Endothelial cell of umbilical vein (primary cell): ENCODE measurements at places on chromosomes 6 and 20.
A peak's percentile ranks its signal among the peaks of the same experiment; 100 is the strongest.

GRCh38 chr6:108549741-108550140 is 11.0 kb upstream of the FOXO3 start:
- DNase-seq, result no peak

DNA sequence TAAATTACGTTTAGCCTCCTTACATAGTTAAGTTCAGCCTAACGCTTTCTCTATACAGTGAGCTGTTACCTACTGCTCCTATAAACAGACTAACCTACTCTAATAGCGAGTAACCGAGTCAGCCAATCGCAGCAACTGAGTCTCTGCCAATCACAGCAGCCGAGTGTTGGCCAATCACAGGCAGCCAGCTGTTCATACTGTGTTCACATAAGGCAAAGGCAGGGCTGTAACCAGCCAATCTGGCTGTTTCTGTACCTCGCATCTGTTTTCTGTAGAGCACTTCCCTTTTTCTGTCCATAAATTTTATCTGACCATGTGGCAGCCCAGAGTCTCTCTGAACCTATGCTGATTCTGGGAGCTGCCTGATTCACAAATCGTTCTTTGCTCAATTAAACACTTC is 263.9 kb upstream of the JARID2 start:
- no peak for DNase-seq

GRCh38 chr6:158772172-158772571 is 47.0 kb downstream of the EZR start:
- no peak for DNase-seq

DNA sequence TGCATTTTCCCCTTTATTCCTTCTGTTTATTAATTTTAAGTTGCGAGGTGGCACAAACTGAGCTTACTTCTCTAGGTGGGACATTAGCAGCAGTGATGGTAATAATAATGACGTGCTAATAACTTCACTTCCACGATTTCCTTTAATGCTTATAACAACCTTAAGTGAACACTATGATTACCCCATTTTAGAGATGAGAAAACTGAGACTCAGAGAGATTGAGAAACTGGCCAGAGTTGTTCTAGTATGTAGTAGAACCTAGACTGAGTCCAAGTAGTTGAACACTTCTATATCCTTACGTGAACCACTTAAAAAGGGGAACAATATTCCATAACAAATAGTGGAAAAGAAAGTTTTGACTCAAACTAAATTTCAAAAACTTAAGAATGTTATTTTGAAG is 297.5 kb downstream of the GMDS start:
- DNase-seq, result no peak

- DNase-seq, result no peak
Observed at GRCh38 chr6:132750455-132751248, 7.1 kb downstream of the VNN2 start.

- DNase-seq, result no peak
Observed at GRCh38 chr20:54197621-54198604, 10.0 kb upstream of the PFDN4 start.

DNA sequence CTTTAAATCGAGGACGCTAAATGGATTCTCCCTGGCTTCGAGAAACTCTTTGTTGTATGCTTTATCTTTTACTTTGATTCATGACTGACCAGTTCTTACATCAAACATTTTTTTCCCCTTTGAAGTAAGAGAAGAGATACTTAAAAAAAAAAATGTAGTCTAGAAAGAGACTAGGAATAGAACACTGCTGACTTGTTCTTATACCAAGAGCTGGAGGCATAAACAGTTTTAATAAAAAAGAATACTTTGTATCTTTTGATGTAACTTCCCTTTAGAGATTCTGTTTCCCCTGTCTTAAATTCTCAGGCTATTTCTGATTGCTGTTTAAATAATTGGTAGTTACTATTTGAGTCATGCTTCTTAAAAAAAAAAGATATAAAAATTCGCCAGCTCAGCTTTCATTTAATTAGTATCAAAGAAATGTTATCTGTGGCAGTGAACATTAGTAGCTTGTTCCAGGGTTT is 4.8 kb downstream of the ASXL1 start:
- DNase-seq, result no peak

- DNase-seq, result no peak
Observed at GRCh38 chr6:161228096-161228495, 45.8 kb downstream of the AGPAT4 start.

GRCh38 chr6:167758309-167759023 is 68.2 kb upstream of the AFDN start:
- DNase-seq, result no peak

DNA sequence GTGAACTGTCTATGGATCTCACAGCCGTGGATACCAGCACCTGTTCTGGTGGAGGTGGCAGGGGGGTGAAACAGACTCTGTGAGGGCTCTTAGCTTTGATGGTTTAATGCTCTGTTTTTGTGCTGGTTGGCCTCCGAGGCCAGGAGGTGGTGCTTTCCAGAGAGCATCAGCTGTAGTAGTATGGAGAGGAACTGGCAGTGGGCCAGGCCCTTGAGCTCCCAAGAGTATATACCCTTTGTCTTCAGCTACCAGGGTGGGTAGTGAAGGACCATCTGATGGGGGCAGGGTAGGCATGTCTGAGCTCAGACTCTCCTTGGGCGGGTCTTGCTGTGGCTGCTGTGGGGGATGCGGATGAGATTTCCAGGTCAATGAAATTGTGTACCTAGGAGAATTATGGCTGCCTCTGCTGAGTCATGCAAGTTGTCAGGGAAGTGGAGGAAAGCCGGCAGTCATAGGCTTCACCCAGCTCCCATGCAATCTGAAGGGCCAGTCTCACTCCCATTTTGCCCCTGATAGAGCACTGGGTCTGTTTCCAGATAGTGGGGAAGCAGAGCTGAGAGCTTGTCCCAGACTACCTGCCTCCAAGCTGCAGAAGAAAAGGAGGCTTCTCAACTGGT is 102.7 kb upstream of the AHI1 start:
- no peak for DNase-seq

GRCh38 chr6:43475516-43475915 is 1.9 kb upstream of the TJAP1 start:
- DNase-seq, result no peak

- no peak for DNase-seq
Observed at GRCh38 chr6:111015389-111016124, 33.7 kb downstream of the RPF2 start.

DNA sequence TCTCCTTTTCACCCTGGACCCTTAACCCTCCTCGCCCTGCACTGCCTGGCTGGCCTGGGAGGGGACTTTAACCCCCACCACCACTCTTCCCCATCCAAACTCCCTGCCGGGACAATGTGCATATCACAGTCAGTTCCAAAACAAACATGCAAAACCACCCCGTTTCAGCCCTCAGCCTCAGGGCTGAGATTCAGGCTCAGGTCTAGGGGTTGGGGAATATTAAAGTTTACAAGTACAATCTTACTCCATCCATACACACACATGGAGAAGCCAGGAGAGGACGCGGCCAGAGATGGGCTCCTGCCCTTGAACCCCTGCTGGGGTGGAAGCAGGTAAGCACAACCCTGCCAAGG is 534 bp downstream of the KIAA1755 start:
- DNase-seq, result no peak

DNA sequence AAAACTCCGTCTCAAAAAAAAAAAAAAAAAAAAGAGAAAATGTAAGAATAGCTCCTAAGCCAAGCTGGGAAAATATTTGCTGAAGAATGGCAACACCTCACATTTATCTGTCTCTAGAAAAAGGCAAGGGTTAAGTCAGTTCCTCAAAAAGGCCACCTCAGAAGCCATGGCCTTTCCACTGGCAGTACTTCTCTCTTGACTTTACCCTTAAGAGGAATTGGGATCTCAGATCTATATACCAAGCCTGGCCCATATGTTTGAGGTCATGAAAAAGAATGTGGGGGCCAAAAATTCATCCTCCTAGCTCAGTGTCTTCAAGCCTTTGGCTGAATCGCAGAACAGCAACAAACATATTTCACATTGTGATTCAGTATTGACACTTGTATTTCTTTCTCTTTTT is 10.9 kb upstream of the NCOA3 start:
- no peak for DNase-seq

- DNase-seq, result no peak
Observed at GRCh38 chr6:145026267-145026679, 709.0 kb downstream of the EPM2A start.

DNA sequence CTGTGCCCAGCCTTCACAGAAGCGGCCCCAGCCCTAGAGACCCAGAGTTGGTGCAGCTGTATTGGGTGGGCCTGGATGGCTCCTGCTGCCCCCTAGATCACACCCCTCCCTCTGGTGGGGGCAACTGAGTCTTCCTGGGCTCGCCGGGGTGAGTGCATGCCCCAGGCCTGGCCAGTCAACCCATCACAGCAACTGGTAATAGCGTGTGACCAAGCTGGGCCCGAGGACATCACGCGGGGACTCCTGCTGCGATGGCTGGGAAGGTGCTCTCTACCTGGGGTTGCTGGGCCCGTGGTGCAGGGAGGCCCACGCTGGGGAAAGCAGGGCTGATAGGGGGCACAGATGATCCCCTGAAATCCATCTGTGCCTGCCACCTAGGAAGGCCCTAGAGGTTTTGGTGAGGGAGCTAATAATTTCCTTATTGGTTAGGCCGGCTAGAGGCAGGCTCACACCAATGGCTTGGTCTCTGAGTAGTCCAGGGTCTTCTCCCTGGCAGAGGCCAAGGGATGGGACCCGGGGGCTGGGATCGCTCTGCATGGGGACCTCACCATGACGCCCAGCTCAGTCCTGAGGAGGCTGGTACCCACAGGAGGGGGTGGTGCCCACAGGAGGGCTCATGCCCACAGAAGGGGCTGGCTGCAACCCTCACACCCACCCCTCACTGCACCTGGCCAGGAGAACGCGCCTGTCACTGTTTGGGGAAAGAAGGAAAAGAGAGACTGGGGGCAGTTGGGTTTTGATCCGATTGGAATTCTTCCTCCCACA is 103.9 kb downstream of the ASXL1 start:
- no peak for DNase-seq

DNA sequence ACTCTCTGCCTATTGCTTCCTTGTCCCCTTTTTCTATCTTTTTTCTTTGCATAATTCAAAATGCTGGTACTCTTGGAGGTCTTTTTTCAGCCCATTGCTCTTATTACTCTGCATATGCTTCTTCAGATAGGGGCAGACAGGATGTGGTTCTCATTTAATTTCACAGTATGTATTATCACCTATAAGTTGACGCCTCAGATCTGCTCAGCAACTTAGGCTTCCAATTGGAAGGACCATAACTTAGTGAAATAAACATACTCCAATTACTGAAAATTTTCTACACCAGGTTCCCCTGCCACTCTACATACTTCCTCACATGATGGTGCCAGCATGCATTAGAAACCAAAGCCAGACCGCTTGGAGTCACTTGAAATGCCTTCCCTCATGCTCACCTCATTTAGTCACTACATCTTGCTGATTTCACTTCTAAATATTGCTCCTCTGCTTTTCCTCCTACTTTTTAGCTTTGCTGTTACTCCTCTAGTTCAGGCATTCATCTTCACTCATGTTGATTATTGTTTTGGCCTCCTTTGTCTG is 34.5 kb upstream of the AHI1 start:
- no peak for DNase-seq

GRCh38 chr6:156988276-156989158 is 211.3 kb downstream of the ARID1B start:
- no peak for DNase-seq

GRCh38 chr6:137799950-137800568 is 67.0 kb upstream of the TNFAIP3 start:
- peak; percentile 68 for DNase-seq

DNA sequence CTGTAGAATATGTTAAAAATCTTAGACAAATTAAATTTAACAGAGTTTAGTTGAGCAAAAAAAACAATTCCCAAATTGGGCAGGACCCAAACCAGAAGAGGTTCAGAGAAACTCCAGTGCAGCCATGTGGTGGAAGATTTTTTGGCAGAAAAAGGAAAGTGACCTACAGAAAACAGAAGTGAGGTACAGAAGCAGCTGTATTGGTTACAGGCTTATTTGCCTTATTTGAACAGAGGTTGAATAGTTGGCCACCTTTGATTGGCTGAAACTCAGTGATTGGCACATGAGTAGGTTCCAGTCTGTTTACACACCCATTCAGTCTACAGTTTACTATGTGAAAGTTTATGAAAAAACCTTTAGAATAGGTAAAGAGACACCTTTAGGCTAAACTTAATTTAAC is 110.9 kb upstream of the LAMP5 start:
- DNase-seq, result no peak

DNA sequence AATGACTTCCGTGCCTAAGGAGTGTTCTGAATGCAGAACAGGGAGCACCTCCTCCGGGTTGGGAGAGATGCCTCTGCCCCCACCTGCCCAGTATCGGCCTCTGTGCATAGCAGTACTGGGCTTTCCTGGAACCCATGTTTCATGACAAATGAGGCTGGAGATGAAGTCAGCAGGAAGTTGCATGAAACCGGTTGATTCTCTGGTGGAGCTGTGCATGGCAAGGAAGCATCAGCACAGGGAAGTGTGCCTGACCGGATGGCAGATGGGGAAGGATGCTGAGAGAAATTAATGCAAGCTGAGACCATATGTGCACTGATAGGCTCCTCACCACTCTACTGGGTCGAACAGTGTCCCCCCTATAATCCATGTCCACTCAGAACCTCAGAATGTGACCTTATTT is 155.5 kb downstream of the CDH26 start:
- DNase-seq, result no peak

DNA sequence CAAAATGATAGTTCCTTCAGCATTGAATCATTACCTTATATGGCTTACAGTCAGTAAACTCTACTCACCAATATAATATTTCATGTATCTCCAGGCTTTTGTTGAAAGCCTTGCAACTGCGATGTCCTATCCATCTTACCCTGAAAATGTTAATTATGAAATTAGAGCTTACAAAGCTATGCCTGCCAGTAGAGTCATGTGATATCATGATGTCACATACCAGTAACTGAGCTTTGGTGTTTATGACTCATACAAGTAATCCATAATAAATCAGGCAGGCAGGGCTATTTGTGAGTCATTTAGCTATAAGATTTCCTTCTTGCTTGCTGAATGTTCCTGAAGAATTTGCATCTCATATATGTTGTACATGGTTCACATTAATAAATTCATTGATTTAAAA is 44.9 kb upstream of the FAM83B start:
- peak; percentile 30 for DNase-seq

GRCh38 chr20:39825950-39826349 is 863.1 kb downstream of the MAFB start:
- peak; percentile 51 for DNase-seq

- DNase-seq, result peak; percentile 16
Observed at GRCh38 chr20:38043512-38044300, 10.2 kb downstream of the RPRD1B start.

- no peak for DNase-seq
Observed at GRCh38 chr6:4768815-4769214, 7.4 kb upstream of the CDYL start.

- DNase-seq, result no peak
Observed at GRCh38 chr6:167824591-167825331, 1.9 kb upstream of the AFDN start.
